ENCODE measurements at places on chromosomes 12 and 14.

DNA sequence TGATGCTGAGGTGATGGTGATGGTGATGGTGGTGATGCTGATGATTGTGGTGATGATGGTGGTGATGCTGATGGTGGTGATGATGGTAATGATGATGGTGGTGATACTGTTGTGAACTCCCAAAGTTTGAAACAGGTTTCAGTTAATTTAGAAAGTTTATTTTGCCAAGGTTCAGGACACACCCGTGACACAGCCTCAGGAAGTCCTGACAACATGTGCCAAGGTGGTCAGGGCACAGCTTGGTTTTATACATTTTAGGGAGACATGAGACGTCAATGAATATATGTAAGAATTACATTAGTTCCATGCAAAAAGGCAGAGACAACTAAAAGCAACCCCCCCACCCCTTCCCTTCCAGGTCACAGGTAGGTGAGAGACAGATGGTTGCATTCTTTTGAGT is 112.8 kb upstream of the EVL start:
- DNase-seq: no peak

DNA sequence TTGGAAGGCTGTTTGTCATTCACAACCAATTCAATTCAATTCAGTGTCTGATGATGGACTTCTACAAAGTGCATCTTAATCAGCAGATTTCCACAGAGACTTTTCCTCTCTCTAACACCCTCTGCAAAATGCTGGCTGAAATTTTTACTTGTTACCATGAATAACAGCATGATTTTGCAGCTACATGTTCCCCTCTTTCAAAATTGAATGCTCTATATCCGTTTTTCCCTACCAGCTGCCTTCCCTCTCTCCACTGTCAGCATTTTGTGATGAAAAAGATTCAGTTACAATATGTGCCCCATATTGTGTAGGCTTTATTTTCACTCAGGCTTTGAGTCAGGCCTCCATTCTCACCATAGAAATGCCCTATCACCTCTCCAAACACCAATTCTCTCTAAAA is 334.6 kb downstream of the SYT1 start:
- DNase-seq: no peak

- no peak for DNase-seq
Measured at GRCh38 chr12:57614178-57614947, 3.1 kb downstream of the ARHGEF25 start.

DNA sequence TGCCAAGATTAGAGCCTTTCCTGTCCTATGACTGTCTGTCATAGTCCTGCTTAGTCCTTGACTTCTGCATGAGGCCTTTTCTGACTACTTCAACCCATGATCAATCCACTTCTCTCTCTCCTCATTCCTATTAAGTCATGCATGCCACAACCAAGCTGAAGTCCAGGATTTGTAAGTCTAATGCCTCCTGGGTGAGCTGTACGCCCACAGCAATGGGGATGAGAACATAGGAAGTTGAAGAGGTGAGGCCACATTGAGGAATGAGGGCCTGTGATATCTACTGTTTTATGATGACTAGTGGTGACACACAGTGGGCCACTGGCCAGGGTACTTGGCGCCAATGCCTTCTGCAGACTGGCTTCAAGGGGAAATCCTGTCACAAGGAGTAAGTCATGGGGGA is 994.1 kb upstream of the TMEM132C start:
- DNase-seq: no peak

DNA sequence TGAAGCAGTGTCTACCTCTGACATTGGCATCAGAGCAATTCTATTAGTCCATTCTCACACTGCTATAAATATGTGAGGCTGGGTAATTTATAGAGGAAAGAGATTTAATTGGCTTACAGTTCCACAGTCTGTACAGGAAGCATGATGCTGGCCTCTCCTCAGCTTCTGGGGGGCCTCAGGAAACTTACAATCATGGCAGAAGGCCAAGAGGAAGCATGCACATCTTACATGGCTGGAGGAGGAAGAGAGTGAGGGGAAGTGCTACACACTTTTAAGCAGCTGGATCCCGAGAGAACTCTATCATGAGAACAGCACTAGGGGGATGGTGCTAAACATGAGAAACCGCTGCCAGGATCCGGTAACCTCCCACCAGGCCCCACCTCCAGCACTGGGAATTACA is 25.7 kb upstream of the SEL1L start:
- DNase-seq: no peak

DNA sequence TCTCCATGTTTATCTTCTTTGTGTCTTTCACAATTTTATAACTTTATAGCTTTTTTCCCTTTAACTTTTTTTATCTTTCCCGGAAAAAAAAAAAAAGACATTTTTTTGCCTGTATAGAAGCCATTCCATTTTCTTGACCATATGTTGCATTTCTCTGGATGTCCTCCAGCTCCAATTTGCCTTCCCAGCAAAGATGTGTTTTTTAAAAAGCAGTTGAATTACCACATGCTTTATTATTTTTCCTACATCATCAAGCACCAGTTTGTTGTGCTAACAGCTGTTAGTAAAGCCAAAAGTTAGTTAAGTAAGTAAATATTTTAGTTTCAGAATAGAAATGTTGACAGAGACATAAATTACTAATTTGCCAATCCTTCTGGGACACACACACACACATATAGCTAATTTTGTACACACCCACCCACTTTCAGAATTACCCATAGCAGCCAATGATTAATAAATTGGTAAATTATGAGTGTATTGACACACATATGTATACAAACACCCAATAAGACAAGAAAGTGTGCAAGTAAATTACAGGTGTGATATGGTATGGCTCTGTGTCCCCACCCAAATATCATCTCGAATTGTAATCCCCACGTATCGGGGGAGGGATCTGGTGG is 118.3 kb downstream of the SLC38A6 start:
- DNase-seq: no peak

- DNase-seq: no peak
Measured at GRCh38 chr12:3571724-3572123, 80.7 kb downstream of the PRMT8 start.

DNA sequence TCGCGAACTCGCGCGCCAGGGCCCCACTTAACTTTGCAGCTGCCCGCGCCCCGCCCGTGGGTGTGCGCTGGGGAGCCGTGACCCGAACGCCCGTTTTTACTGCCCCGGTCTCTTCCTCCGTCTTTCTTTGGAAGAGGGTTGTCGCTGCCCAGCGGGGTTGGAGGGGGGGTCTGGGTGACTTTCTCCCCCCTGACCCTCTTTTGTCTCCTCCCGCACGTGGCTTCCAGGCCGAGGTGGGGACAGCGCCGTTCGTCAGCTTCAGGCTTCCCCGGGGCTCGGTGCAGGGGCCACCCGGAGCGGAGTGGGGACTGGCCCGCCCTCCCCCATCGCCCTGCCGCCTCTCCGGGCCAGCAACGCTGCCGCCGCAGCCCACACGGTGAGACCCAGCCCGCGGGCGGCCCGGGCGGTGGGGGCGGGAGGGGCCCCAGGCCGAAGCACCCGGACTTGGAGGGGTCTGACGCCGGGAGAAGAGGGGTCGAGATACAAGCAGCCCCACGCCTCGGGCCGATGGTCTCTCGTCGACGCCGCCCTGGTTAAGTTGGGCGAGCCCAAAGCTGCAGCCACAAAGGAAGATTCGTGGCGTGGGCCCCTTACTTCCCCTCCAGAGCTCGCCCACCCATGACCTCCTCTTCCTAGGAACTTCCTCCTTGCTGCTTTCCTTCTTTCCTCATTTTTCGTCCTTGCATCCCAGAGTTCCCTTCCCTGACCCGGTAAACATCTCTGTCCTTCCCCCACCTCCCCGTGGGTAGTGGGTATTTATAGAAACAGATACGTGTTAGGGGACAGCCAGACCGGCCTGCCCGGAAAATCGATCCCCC is 1.2 kb downstream of the DYRK2 start:
- DNase-seq: no peak

DNA sequence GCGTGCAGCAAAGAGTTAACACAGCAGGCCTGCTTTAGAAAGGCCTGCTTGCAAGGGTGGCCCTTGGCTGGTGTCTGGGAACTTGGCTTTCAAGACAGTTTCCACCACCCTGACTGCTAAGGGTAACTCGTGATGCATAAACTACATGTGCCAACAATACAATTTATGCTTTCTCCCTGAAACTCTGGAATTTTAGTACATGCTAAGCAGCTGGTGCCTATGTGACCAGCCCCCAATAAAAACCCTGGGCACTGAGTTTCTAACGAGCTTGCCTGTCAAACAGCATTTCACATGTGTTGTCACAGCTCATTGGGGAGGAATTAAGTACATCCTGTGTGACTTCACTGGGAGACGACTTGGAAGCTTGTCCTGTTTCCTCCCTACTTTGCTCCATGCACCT is 133.1 kb downstream of the SLC5A8 start:
- DNase-seq: no peak

- no peak for DNase-seq
Measured at GRCh38 chr12:24228371-24228770, 278.9 kb upstream of the SOX5 start.

DNA sequence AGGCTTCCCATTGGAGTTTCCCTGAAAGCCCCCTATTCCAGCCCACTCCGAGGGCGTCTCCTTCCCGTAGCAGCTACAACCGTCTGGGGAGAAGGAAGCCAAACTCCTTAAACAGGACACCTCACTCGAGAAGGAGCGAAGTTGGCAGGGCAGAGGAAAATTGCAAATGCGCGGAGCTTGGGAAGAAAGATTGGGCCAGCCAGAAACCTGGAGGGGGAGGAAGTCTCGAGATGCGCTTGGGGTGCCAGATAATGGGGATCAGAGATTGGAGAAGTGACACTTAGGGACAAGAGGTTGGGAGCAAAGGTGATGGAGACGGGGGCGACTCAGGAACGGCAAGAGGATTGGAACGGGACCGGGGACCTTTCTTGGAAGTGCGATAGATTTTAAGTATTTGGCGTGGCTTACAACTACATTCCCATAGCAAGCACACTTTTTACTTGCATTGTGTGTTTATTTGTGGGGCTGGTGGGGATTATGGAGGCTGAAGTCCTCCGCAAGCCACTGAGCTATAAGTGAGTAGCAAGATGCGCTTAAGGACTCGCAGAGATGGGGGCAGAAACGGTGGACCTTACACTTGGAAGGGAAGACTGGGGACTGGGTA is 926 bp downstream of the HRK start:
- DNase-seq: no peak

DNA sequence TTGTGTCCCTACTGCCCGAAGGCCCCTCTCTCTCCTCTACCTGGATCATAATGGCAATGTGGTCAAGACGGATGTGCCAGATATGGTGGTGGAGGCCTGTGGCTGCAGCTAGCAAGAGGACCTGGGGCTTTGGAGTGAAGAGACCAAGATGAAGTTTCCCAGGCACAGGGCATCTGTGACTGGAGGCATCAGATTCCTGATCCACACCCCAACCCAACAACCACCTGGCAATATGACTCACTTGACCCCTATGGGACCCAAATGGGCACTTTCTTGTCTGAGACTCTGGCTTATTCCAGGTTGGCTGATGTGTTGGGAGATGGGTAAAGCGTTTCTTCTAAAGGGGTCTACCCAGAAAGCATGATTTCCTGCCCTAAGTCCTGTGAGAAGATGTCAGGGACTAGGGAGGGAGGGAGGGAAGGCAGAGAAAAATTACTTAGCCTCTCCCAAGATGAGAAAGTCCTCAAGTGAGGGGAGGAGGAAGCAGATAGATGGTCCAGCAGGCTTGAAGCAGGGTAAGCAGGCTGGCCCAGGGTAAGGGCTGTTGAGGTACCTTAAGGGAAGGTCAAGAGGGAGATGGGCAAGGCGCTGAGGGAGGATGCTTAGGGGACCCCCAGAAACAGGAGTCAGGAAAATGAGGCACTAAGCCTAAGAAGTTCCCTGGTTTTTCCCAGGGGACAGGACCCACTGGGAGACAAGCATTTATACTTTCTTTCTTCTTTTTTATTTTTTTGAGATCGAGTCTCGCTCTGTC is 1.8 kb downstream of the INHBE start:
- DNase-seq: no peak

DNA sequence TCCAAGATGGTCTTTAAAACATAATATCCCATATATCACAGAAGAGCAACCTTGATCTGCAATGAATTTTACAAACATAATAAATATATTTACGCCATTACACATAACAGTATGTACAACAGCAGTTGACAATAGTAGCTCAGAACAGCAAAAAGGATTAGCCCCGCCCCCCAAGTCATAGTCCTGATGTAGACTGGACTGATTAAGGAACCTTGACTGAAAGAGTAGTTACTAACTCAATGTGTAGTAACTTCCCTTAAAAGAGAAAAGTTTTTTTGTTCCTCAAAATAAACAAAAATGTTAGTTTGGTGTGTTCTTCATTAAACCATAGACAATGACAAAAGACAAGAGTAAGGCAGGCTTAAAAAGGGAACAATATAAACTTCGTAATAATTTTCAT is 44.5 kb downstream of the GTF2A1 start:
- no peak for DNase-seq

GRCh38 chr12:119385659-119386058 is 51.1 kb downstream of the CCDC60 start:
- no peak for DNase-seq

- no peak for DNase-seq
Measured at GRCh38 chr14:73397810-73398209, 60.5 kb downstream of the NUMB start.

GRCh38 chr12:95607642-95608041 is 56.4 kb upstream of the USP44 start:
- DNase-seq: no peak

DNA sequence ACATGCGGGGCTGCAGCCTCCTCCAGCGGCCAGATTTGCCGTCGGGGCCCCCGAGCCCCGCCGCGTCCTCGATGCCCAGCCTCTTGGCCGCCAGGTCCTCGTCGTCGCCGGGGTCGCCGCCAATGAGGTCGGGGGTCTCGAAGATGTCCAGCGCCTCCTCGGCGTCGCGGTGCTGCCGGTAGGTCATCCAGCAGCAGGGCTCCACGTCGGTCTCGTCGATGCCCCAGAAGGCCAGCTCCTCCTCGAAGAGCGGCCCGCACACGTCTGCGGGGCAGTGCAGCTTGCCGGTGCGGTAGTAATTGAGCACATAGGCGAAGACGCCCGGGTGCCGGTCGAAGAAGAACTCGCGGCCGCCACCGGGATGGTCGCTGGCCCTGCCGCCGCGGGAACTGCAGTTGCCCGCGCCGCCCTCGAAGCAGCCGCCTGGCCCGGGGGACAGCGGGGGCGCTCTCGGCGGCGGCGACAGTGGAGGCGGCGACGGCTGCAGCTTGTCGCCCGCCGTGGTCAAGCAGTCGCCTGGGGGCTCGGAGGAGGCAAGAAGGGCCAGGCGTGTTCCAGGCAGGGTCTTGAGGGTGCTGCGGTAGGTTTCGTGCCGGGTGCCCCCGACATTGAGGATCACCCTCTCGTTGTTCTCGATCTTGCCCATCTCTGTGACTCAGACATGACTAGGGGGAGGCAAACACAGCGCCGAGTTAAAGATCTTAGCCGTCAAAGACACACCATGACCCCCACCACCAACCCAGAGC is 2.1 kb downstream of the KCNC2 start:
- no peak for DNase-seq

GRCh38 chr14:69672356-69672755 is 61.0 kb downstream of the SUSD6 start:
- no peak for DNase-seq

GRCh38 chr14:74656964-74657363 is 44.9 kb upstream of the LTBP2 start:
- no peak for DNase-seq
